NCI-H460 (cell line): ENCODE measurements at places on chromosomes 5 and 9. TPM values are rescaled to one million over a fixed set of nuclear protein-coding genes. Genes with fewer than 3 reads are reported as not detected.

FREM1 gene
- total RNA-seq: not detected in 2 replicates

ENHO gene
- total RNA-seq: not detected in 2 replicates

DNA sequence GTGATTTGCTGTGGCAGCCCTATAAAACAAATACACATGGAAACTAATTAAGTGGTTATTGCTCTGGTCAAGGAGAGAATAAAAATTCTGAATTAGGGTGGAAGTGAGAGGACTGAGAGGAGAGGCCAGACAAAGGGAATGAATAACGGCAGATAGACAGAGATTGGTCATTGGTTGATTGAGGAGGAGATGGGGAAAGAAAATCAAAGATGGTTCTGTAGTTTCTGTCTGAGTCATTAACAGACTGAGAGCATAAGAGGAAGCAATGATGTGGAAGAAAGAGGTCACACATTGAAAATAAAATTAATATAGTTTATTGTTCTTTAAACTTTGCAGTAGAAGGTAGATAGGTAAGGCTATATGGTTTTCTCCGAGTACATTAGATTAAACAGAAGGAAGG, 469.8 kb downstream of the ACTL7B start:
- no peak for DNase-seq

- DNase-seq: no peak
Observed at GRCh38 chr9:96486386-96487028, 36.5 kb downstream of the HABP4 start.

DNA sequence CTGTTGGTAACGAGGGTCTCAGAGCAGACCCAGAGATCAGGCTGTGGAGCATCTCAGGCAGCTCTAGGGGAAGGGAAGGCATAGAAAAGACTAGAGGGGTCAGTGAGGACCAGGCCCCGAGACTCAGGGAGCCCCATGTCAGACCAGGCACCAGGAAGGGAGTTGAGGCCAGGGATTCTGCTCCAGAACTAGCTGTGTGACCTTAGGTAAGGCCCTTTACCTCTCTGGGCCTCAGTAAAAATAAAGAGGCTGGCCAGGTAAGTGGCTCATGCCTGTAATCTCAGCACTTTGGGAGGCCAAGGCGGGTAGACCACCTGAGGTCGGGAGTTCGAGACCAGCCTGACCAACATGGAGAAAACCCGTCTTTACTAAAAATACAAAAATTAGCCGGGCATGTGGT, 176.4 kb upstream of the IER5L start:
- no peak for DNase-seq
